Spinal cord (tissue), 10 donors: ENCODE measurements at places on chromosomes 11 and 22. TPM values are rescaled to one million over a fixed set of nuclear protein-coding genes. Genes with fewer than 3 reads are reported as not detected.

RIMBP3C gene
- 0.30 TPM for total RNA-seq

TMEM179B gene
- total RNA-seq = 22.7 TPM

SMIM35 gene
- total RNA-seq = 0.06 TPM

OR52A1 gene
- total RNA-seq = not detected

MCAT gene
- 10.0 TPM for total RNA-seq

KRTAP5-10 gene
- total RNA-seq = not detected

CRYAB gene
- 90.4 TPM for total RNA-seq

WBP2NL gene
- 2.4 TPM for total RNA-seq

ACRV1 gene
- 0.17 TPM for total RNA-seq

OR2D2 gene
- 0.22 TPM for total RNA-seq

DNAJB7 gene
- total RNA-seq = not detected

TRPC6 gene
- 6.1 TPM for total RNA-seq

SESN3 gene
- 101 TPM for total RNA-seq

PHF21B gene
- total RNA-seq = 6.5 TPM

SCGB1D2 gene
- total RNA-seq = not detected

PYGM gene
- 13.6 TPM for total RNA-seq

ARHGAP20 gene
- total RNA-seq = 28.5 TPM

TNNT3 gene
- 4.0 TPM for total RNA-seq

OR4X2 gene
- not detected for total RNA-seq
